ENCODE measurements at places on chromosomes 2 and 18. TPM values are rescaled to one million over a fixed set of nuclear protein-coding genes. Genes with fewer than 3 reads are reported as not detected.

Gene KIF1A
- not detected for total RNA-seq

Gene MAL
- 6.1 TPM for total RNA-seq

Gene PROKR1
- total RNA-seq: not detected

Gene LYG2
- total RNA-seq: not detected

Gene RRM2
- total RNA-seq: 152 TPM

Gene SAG
- not detected for total RNA-seq

Gene GPR75
- 0.78 TPM for total RNA-seq

Gene MOGAT1
- not detected for total RNA-seq

Gene C1GALT1C1L
- 0.21 TPM for total RNA-seq

Gene IGFBP5
- 1.3 TPM for total RNA-seq

Gene AOX1
- 3.7 TPM for total RNA-seq

Gene FAM228B
- 2.0 TPM for total RNA-seq

Gene IWS1
- 32.7 TPM for total RNA-seq

Gene FOXD4L1
- total RNA-seq: not detected

Gene TNS1
- 4.3 TPM for total RNA-seq

Gene ABCB11
- 0.28 TPM for total RNA-seq

Gene TBR1
- total RNA-seq: not detected

Gene ERBB4
- total RNA-seq: not detected

Gene ALPG
- total RNA-seq: not detected

Gene DCDC2C
- total RNA-seq: not detected

Gene WDR75
- total RNA-seq: 36.6 TPM

Gene SCN7A
- total RNA-seq: not detected

Gene CRYGD
- not detected for total RNA-seq

Gene ANTXR1
- total RNA-seq: 11.4 TPM

Gene OSR1
- 2.7 TPM for total RNA-seq

Gene RIOK3
- total RNA-seq: 47.0 TPM

Gene NTSR2
- total RNA-seq: not detected

Gene PCARE
- total RNA-seq: not detected

Gene ASXL2
- 8.5 TPM for total RNA-seq

Gene SOX11
- total RNA-seq: 4.2 TPM
